Epithelial cell of esophagus (primary cell): ENCODE measurements at places on chromosomes 12 and 14.

GRCh38 chr14:61462566-61463193, 141.3 kb downstream of the PRKCH start:
- peak; percentile 77 for DNase-seq

- peak; percentile 68 for DNase-seq
Observed at GRCh38 chr12:39723831-39724230, 104.2 kb upstream of the ABCD2 start.

DNA sequence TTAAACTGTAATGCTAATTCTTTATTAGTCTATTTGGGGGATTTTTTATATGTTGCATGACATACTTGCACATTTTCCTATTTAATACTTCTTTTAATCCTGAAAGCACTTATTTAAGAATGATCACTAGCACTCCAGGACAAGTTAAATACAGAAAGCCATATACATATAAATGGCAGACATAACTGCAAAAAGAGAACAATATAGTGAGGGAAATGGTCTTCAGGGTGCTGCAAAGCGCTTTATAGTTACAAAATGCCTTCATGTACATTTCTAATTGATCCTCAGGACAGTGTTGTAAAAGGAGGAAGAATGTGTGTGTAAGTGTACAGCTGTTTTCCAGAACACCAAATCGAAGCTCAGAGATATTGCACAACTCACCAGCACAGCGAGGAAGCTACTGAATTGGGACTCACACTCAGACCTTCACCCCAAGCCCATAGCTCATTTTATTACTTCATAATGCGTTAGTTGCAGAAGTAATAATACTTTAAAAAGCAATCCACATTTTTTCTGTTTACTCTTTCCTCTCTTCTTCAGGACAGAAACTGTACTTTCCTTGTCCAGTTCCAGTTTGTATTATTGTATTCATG, 428.2 kb downstream of the RAD51B start:
- DNase-seq, result peak; percentile 23

GRCh38 chr12:46942579-46942978, 116.8 kb upstream of the SLC38A4 start:
- peak; percentile 77 for DNase-seq

GRCh38 chr14:59931237-59931636, 11.3 kb downstream of the LRRC9 start:
- DNase-seq, result no peak

GRCh38 chr14:42002141-42002540, 395.5 kb downstream of the LRFN5 start:
- peak; percentile 2 for DNase-seq

- DNase-seq, result no peak
Observed at GRCh38 chr14:99512571-99513182, 31.5 kb downstream of the CCNK start.

GRCh38 chr14:50718949-50719348, 50.8 kb upstream of the SAV1 start:
- DNase-seq, result no peak

- DNase-seq, result no peak
Observed at GRCh38 chr14:34522496-34522895, 17.0 kb downstream of the EAPP start.
